Activated T-cell treated with anti-CD3 and anti-CD28 coated beads, Interleukin-2, amount 50 U/mL, for 4 hours (primary cell): ENCODE measurements at places on chromosomes 1 and 21.

DNA sequence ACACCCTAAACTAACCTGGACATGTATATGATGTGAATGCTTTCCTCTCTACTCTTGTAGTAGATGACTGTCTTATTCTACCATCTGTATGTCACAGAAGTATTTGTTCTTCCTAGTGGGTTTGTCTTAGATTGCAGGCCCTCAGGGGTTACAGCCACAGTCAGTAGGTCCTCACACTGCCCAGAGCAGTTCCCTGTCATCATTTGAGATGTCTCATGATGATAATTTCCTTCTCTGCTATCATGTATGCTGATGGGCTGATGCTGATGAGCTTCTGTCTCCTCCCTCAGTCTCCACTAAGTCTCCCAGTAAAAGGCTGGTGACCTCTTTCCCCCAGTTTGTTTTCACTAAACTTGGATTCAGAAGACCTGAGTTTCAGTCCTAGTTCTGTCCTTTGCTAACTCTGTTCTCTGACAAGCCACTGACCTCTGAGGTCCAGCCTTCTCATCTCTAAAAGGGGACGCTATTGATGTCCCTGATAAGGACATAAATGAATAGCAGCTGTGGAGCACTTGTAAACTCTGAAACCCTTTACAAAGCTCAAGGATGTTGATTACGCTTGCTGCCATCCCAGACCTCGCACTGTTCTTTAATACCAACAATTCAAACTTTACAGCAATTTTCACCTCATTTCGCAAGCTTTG is 3.1 kb upstream of the ETV3 start:
- no peak for DNase-seq

DNA sequence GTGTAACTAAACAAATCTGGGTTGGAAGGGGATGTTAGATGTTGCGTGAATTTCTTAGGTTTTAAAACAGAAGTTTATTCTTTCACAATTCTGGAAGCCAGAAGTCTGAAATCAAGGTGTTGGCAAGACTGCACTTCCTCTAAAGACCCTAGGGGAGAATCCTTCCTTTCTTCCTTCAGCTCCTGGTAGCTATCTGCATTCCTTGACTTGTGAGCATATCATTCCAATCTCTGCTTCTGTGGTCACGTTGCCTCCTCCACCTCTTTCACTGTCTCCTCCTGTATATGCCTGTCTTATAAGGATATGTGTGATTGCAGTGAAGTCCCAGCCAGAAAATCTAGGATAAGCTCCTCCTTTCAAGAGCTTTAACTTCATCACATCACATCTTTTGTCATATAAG is 7.7 kb downstream of the CHRM3 start:
- DNase-seq, result no peak

DNA sequence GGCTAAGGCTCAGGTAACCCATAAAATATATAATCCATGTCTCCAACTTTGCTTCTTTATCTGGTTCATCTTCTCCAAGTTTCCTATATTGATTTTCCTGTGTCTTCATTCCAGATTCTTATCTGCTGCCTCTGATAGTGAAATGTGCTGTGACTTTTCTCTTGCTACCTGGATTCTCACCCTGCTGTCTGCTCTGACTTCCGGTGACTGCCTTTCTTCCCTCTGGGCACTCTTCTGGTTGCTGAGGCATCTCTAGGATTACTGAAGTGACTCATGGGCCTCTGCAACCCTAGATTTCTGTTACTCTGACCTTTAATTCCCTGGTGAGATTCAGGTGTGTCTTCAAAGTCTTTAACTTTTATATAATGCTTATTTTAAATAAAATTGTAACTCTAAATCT is 46.9 kb downstream of the GIPC2 start:
- DNase-seq, result no peak

- DNase-seq, result no peak
Measured at GRCh38 chr1:190439447-190439846, 38.2 kb downstream of the BRINP3 start.

DNA sequence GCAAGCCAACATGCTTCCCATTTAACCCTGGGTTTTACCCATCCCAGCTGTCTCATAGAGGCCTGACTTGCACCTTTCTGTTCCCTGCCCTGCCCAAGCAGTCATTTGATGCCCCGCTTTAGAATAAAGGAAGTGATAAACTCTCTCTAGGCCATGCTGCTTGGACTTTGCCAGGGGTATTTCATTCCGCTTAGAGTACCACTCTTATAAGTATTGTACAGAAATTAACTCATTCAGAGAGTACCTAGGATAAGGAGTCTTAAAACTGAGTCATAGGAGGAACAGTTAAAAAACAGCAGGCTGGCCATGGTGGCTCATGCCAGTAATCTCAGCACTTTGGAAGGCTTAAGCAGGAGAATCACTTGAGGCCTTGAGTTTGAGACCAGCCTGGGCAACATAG is 21.0 kb upstream of the LYST start:
- no peak for DNase-seq

DNA sequence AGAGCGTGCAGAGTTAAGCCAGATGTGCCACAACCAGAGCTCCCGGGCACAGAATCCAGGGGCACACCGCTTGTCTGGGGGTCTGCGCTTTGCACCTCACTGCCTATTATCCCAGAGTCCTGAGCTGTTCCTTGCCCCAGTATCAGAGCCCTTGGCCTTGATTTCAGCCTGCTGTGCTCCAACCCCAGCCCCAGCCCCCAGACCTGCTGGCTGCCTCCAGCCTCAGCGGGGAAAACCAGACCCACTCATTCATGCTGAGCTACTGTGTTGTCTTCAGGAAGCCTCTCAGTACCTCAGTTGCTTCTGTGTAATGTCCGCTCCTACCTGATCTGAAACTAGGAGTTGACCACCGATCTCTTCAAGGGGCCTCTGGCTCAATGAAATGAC is 1.1 kb downstream of the IKBKE start:
- DNase-seq, result no peak

DNA sequence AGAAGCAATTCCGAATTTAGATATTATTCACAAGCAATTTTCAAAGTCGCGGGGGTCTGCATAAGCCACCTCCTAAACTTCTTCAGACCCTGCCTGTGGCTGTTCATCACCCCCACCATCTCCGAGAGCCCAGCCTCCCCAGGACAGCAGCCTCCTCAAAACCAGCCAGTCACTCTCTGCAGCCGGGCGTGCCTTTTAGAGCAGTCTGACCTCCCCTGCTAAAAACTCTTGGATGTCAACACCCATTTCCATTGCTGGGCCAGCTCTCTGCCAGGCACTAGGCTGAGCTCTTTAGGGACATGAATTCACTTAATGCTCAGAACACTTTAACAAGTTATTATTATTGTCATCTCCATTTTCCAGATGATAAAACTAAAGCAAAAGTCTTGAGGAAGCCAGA is 11.7 kb downstream of the ADPRS start:
- DNase-seq, result no peak

DNA sequence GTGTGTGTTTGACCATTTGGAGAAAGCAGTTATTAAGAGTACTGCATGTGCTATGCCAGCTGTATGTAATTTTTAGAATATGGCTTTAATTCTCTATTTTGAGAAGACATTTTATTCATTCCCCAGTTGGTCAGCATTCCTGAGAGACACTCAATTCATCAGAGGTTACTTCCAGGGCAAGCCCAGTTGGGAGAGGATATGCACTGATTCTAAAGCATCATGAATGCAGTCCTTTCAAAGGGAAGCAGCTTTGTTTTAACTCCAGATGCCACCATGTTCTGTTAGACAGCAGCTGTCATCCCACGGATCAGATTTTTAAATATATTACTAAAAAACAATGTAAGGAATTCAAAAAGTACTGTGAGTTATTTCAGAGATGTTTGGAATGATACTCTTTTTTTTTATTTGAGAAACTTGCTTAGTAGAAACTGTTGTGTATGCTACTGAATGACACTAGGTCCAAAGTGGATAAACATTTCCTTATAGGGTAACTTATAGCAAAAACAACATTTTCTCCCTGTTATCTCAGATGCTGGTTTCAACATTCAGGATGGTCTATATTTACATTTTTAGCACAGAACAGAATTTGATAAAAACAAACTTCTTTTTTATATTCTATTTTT is 149.5 kb upstream of the B3GALT2 start:
- no peak for DNase-seq

GRCh38 chr1:169105434-169106094 is 926 bp upstream of the ATP1B1 start:
- DNase-seq, result peak; percentile 9

- DNase-seq, result no peak
Measured at GRCh38 chr21:29748391-29749167, 191.2 kb downstream of the GRIK1 start.

DNA sequence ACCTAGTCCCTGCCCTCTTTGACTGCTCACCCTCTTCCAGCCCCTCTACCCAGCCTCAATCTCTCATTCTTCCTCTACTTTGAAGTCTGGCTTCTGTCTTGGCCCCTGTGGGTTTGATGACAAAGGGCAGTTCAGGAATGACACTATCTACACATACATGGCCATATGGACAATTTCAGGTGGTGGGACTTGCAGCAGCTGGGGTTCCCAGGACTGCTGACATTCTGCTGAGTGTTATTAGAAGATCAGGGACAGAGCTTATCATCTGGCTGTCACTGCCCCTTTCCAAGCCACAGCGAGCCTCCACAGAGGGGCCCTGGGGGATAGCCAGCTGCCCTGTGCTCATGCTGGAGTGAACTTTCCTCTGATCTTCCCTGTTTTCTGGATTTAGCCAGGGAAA is 97.4 kb upstream of the IPO9 start:
- no peak for DNase-seq

- no peak for DNase-seq
Measured at GRCh38 chr21:24110846-24111245, 1496.4 kb downstream of the MRPL39 start.

GRCh38 chr1:62588000-62588399 is 9.3 kb upstream of the ANGPTL3 start:
- DNase-seq, result no peak

GRCh38 chr1:94629259-94630181 is 88.0 kb upstream of the F3 start:
- no peak for DNase-seq

- no peak for DNase-seq
Measured at GRCh38 chr1:221246628-221247415, 367.6 kb downstream of the HLX start.

DNA sequence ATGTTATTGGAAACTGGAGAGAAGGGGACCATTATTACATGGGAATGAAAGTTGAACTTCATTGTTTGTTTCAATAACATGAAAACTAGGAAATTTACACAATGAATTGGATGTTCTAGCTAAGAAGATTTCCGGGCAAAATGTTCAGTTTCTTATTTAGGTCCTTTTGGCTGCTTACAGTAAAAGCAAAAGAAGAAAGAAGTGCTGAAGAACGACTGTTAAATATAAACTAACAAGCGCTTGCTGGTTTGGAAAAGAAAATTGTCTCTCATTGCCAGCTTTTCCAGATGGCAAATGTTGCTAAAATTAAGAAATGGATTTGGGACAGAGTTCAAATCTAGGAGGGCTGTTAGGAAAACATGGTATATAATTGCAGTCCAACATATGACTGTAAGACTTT is 139.6 kb downstream of the ZNF644 start:
- DNase-seq, result no peak

GRCh38 chr1:1981142-1981500 is 22.5 kb downstream of the CFAP74 start:
- DNase-seq, result no peak

DNA sequence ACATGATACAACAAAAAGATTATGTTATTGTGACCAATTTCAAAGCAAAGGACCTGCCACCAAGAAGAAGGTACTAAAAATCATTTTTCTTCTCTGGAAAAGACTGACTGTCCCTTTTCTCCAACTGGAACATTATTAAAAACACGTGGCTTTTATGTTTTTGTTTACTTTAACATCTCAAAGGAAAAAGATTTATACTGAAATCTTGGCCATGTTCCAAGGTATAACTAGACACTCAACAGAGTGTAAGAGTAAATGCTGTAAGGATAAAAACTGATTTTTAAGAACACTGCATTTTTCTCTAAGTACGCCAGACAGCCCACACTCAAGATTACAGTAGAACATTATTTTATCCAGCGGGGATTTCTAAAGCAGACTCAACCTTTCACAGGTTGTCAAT is 62.1 kb downstream of the BRWD1 start:
- DNase-seq, result no peak

- no peak for DNase-seq
Measured at GRCh38 chr1:248421384-248421783, 18.5 kb downstream of the OR2T1 start.

DNA sequence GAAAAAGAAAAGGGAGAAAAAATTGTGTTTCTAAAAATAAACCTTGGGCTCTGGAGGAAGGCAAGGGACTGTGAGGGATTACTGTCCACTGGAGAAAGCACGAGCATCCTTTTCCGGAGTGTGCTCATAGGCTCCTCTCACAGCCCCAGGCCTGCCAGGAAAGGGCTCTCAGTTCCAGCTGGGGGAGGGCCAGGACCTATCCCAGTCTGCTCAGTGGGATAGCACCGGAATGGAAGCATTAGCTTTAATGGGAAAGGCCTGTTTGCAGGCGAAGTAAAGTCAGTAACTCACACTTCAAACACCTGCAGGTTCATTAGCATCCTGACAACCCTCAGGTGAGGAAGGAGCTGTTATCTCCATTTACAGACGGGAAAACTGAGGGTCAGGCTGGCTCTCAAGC is 113.9 kb upstream of the USP24 start:
- no peak for DNase-seq

DNA sequence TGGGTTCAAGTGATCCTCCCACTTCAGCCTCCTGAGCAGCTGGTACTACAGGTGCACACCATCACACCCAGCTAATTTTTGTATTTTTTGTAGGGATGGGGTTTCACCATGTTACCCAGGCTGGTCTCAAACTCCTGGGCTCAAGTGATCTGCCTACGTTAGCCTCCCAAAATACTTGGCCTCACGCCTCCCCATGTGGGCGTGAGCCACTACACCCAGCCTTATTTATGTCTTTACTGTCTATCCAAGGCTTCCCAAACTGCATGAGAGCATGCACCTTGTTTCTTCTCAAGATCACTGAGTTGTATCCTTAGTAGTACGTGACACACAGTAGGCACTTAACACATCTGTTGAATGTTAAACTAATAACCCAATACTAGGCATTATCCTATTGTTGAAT is 14.2 kb downstream of the WASF2 start:
- DNase-seq, result no peak

- DNase-seq, result no peak
Measured at GRCh38 chr1:233962878-233963277, 58.4 kb downstream of the SLC35F3 start.

- no peak for DNase-seq
Measured at GRCh38 chr1:86159800-86160199, 3.2 kb upstream of the COL24A1 start.

- DNase-seq, result no peak
Measured at GRCh38 chr1:223175032-223175431, 32.0 kb upstream of the TLR5 start.

GRCh38 chr1:175369696-175370095 is 177.1 kb upstream of the KIAA0040 start:
- no peak for DNase-seq

DNA sequence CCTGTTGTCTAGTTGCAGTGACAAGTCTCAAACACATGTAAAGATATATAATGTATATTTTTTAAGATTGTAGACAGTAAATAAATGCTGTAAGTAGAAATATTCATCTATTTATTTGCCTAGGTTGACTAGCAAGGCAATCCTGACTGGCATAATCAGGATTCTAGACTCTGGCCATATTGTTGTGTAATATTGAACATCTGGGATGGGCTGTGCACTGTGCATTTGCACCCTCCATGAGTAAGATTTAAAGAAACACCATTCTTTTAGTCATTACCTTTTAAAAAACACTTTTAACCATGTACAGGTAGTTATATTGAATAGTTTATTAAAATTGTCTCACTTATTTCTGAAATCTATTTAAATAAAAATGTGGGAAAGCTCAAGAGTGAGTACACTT is 32.4 kb downstream of the RASAL2 start:
- DNase-seq, result no peak
